Cardiac muscle cell (in vitro differentiated cells and primary cell): ENCODE measurements at places on chromosomes 2 and 18.

- DNase-seq = no peak
Measured at GRCh38 chr2:45907592-45907991, 256.1 kb downstream of the PRKCE start.

DNA sequence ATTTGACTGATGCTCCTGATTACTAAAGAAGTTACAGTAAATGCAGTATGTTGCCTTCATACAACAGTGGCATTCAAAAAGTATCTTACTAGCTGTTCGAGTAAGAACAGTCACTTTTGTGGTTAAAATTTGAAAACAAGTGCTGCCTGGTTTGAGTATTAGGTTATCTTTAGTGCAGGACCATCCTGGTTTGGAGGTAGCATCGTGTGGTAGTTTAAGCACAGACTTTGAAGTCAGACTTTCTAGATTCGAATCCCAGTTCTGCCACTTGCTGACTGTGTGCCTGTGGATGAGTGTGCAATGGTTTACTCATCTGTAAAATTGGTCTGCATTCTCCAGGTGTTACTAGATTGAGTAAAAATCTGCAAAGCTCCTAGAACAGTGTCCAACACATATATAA is 96.8 kb downstream of the SGPP2 start:
- no peak for DNase-seq

- no peak for DNase-seq
Measured at GRCh38 chr2:205800224-205800623, 117.9 kb downstream of the NRP2 start.

GRCh38 chr18:23658285-23658684 is 4.4 kb downstream of the ANKRD29 start:
- no peak for DNase-seq

DNA sequence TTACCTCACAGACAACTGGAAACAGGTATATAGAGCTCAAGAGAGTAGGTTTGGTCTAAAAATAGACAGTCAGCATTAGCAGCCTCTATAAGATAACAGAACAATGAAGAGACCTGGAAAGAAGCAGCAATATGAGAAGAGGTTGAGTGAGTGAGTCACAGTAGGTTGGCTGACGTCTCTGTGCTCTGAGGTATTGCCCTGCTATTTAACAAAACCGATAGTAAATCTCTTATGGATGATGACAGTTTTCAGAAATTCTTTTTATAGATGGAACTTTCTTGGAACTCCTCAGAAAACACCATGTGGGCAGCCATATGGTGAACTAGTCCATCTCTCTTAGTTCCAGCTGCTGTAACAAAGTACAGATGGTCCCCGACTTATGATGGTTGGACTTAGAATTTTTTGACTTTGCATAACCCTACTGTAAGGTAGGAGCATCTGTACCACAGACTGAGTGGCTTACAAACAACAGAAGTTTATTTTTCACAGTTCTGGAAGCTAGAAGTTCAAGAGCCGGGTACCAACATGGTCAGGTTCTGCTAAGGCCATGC is 123.5 kb downstream of the MBD2 start:
- no peak for DNase-seq

DNA sequence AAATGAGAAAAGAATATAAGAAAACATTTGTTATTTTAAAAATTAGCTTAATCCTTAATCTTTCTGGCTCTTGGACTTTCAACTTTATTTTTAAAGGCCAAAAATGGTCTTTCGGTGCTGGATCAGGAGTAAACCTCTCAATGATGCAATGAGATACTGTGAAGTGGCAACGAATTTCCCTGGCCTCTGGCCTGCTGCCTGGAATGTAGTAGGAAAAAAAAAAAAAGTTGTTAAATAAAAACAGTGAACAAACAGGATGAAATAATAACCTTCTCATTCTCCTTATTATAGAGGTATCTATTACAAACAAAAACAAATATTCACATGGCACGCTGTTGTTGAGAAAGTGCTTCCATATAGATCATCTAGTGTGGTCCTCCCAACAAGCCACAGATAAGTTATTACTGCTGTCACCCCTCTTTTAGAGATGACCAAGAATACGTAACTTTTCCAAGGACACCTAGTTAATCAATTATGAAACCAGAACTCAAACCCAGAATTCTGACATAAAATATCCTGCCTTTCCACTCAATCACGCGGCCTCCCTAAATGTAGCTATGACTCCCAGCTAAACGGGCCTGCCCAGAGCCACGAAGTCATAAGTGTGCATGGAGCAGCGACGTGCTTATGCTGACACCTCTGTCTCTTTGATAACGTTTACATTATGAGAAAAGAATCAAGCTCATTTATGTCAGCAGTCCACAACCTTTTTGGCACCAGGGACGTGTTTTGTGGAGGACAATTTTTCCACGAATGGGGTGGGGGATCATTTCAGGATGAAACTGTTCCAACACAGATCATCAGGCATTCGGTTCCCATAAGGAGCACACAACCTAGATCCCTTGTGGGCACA is 170.9 kb downstream of the BCL2 start:
- no peak for DNase-seq

GRCh38 chr2:136183097-136183496 is 65.1 kb upstream of the CXCR4 start:
- DNase-seq = no peak
